Stimulated activated CD8-positive, alpha-beta memory T cell treated with anti-CD3 and anti-CD28 coated beads, Interleukin-4, amount 100 ng/mL, for 4 hours (primary cell): ENCODE measurements at places on chromosomes 7 and 10.

- DNase-seq = no peak
These were observed 47.0 kb upstream of the RPA3 start for GRCh38 chr7:7765422-7765821.

- DNase-seq = no peak
These were observed 66.2 kb upstream of the CCNY start for GRCh38 chr10:35270100-35270499.

DNA sequence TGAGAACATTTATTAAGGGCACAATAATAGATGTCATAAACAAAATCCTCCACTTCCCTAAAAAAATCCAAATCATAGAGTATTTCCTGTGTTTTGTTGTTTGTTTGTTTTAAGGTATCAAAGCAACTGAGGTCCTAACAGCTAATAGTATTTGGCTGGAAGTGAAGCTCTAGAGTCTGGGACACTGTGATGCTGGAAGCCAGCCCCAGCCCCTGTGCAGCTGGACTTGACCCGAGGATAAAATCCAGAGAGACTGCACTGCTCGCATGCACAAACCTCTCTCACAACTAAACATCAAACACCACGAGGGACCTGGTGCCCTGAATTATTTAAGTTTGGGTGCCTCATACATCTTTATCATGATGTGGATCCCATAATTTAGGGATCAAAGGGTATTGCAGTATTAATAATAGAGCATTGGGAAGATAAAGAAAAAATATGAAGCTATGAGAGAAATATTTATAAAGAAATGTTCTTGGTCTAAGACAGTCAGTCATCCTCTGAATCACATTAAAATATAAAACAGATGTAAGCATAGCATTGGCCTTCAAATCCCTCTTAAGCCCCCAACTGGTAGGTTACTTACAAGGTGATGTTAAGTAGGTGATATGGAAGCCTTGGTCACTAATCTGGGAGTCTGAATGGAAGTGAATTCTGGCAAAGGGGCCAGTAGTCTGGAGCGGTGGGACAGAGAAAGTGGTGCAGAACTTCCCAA lies 44.4 kb downstream of the CUBN start:
- no peak for DNase-seq

DNA sequence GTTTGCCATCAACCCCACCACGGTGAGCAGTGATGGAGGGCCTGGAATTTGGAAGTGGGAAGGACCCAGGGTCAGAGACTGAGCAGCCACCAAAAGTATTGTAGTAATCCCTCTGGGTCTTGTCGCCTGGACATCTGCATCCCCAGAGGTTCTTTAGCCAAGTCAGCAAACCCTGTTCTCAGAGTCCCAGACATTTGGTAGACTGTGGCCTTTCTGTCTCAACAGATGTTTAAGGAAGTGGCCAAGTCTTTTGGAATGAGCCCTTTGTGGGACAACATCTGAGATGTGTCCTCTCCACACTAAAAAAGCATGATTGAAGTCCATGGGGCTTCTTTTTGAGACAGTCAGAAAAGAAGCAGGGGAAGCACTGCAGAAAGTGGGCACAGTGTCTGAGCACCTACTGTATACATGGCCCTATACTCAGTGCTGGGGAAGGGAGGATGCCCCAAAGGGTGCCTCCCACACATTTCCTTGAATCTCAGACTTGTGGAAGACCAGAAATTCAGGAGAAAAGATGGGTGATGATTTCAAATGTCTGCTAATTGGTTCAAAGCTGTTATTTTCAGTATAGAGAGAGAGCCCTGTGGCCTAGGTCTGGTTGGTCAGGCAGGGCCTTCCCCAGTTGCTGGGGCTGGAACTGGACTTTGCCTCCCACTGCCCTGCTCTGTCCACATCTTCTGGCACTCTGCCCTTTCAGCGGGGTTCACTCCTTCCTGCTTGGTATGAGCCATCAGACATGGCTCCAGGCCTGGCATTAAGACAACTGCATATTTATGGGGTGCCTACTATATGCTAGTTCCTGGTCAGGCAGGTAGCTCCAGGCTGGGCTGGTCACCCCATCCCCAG lies 26.5 kb upstream of the VSIR start:
- no peak for DNase-seq

- DNase-seq = no peak
These were observed 93.2 kb downstream of the ADK start for GRCh38 chr10:74244097-74244685.

DNA sequence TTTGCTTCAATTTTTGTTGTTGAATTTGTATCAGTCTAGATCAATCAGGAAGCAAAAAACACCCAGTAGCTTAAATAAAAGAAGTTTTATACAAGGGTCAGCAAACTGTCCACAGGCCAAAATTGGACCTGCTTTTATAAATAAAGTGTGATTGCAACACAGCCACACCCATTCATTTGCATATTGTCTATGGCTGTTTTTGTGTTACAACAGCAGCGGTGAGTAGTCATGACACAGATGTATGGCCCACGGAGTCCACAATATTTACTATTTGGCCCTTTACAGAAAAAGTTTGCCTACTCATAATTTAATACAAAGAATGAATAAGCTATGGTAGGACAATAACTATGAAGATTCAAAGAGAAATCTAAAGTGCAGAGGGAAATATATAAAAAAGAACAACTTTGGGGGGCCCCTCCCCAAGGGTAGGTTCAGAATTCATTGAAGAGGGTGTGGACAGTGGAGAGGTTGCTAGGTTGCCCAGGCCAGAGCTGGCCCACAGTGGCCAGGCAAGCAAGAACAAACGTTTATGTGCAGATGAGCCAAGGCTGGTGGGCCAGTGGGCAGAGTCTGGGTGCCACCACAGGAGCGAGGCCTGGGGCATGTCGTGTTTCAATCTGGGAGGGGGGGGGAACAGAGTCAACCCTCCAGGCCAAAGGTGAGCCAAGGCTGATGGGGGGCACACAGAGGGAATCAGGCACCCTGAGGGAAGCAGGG lies 47.0 kb upstream of the AMPH start:
- no peak for DNase-seq

GRCh38 chr10:50314169-50315071 lies 63.1 kb upstream of the ASAH2 start:
- DNase-seq = no peak

GRCh38 chr10:63441404-63441803 lies 24.4 kb downstream of the JMJD1C start:
- no peak for DNase-seq

GRCh38 chr7:151232917-151233701 lies 826 bp downstream of the CHPF2 start:
- peak; percentile 53 for DNase-seq
